ENCODE measurements at places on chromosomes 11 and 22.

DNA sequence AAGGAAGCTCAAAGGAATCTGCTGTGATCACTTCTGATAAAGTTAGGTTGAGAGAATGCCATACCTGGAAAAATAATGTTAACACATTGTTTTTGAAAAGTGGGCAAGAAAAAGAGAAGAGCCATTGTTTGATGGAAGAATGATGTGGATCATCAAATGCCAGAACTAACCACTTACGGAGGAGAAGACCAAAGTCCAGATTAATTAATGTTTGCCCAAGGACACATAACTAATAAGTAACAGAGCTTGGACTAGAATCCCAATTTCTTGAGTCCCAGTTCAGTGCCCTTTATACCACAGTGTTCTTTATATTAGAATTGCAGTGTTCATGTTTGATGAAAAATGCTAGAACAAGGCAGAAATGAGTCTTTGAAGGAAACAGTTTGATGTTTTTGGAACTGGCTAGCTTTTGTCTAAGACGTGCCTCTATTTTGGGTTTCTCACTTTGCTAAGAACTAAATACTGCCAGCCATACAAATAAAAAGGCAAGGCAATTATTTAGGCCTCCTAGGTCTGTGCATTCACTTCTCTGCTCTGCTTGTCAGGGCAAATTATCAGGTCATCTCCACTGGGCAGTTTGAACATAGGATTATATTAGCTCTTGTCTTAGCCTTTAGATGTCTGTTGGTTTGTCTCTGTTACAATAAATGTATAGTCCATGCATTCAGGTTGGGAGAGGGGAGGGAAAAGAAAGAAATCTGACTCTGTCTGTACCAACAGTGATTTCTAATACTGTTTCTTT lies 72.3 kb downstream of the TRIM44 start:
- no peak for DNase-seq

DNA sequence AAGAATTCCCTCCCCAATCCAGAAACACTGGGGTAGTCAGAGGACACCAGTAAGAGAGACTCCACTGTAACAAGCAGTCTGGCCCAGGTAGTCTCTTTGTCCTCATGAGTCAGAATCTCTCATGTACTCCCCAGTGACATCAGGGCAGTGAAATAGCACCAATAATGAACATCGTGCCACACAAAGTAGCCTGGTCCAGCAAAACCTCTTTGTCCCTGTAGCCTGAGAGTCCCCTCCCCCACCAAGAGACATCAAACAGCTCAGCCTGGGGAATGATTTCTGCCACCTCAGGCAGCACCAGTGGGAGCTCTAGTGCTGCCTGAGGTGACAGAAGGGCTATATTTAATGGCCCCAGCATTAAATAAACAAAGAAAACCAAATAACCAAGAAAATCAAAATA lies 88.1 kb downstream of the SBF2 start:
- no peak for DNase-seq

DNA sequence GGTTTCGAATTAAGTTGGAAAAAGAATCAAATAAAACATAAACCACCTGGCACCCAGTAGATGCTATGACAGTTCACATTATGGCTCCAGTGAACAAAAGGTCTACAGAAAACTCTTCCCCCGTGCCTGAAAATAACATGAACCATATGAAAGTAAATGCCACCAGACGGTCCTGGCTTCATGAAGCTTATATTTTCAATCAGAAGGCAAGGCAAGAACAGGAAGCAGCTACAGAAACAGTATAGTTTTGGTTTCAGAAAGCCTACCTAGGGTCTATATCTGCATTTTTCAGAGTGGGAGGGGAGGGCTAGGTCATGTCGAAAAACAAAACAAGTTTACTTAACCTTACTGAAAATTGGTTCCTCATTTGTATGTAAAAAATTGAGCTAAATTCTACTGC lies 9.8 kb downstream of the RAB30 start:
- no peak for DNase-seq

GRCh38 chr11:107722662-107723061 lies 10.8 kb upstream of the SLN start:
- no peak for DNase-seq

All from endothelial cell (in vitro differentiated cells).